ENCODE measurements at places on chromosomes 7 and 10.
A peak's percentile ranks its signal among the peaks of the same experiment; 100 is the strongest.

DNA sequence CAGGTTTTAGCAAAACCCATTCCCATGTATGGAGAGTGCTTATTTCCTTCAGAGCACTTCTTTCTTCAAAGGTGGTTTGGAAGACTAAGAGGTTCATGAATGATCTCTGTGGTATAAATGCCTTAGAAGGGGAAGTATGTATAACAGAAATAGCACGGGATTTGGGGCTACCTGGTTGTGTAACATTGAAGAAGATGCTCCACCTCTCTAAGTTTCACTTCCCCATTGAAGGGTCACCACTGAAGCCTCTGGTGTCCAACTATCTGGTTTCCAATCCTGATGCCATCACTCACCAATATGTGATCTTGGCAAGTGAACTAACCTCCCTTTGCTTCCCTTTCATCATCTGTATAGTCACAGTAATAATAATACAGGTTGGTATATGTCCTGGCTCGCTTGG is 37.2 kb downstream of the CYCS start:
- no peak for DNase-seq

DNA sequence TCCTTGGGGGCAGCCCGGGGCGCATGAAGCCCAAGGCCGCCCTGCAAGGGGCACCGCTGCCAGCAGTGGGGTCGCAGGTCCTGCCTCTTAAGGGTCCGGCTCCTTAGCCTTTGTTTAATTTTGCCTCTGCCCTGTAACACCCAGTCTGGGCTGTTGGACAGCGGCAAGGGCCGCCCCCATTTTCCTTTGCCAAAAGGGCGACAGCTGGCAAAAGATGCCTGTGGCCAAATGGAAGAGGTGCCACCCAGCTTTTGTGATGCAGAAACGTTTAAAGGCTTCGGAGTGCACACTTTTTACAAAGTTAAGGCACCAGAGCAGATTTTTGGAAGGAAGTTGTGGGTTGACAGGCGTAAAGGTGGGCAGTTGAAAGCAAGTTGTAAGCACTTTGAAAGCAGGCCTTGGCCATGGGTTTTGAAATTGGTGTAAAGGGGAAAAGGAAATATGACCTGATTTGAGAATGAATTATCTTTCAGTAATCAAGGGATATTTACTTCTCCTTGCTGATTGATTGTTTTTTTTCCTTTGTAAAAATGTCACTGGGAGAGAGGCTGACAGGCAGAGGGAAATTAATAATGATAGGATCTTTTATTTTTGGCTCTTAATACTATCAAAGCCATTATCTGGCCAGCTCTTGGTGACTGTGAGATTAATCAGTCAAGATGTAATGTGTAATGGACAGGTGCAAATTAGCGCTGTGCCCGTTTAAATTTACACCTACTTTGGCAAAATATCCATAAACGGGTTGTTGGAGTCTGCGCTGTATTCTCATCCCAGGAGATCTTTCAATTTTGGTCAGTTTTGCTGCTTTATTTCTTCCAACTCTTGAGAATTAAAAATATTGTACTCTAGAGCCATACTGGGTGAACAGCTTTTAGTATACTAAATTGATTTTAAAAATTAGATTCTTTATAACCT is 1.2 kb downstream of the CASD1 start:
- no peak for DNase-seq

DNA sequence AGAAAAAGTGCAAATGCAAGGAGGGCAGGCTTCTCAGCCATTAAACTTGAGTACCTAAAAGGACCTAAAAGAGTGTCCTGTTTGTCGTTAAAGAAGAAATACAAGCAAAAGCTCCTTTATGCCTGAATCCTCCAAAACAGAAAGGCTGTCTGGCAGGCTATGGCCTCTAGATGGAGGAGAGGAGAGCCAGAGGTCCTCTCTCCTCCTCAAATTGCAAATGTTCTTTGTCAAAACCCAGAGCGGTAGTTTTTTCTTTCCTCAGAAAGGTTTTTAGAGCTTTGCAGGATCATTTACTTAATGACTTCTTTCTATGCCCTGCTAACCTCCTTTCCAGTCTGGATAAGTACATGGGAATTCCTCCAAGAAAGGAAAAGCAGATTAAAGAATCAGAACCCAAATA is 1.9 kb upstream of the SORCS1 start:
- DNase-seq, result no peak

DNA sequence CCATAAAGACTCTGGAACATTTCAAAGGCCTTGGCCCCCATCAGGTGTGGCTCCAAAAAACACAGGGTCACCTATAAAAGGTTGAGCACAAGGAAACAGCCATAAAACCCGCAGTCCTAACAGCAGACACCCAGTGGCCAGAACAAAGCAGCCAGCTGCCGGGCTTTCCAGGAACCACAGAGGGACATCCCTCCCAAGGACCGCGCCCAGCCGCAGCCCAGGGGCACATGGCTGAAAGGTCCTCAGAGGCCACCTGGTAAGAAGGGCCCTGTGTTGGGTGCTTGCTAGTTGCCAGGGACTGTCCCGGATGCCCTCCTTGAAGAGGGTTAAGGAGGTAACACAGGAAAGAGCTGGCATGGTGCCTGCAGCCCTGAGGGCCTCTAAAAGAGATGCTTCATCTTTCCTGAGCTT is 32.7 kb downstream of the KCNMA1 start:
- no peak for DNase-seq

DNA sequence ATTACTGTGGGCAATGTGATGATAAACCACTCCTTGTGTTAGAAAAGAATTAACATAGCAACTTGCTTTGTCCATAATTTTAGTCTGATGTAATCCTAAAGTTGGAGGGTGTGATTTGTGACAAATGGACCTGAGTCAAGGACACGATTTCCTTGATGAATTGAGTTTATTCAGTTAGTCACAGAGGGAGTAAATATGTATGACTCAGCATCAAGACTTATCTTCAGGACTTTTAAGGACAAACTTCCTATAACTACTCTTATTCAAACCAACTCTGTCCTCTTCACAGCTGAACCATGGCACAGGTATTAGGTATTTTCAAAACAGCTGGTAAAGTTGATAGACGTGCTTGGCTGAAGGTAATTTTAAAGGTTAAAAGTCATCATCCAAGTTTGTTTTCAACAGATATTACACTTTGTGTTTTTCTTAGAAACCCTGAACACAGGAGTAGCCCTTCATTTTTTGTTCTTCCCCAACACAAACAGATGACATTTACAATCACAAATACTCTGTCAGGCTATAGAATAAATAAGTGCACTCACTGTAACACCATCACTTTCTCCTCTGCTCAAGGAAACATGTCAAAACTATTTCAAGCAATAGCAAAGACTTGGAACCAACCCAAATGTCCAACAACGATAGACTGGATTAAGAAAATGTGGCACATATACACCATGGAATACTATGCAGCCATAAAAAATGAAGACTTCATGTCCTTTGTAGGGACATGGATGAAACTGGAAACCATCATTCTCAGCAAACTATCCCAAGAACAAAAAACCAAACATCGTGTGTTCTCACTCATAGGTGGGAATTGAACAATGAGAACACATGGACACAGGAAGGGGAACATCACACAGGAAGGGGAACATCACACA is 54.5 kb downstream of the COA1 start:
- DNase-seq, result no peak

DNA sequence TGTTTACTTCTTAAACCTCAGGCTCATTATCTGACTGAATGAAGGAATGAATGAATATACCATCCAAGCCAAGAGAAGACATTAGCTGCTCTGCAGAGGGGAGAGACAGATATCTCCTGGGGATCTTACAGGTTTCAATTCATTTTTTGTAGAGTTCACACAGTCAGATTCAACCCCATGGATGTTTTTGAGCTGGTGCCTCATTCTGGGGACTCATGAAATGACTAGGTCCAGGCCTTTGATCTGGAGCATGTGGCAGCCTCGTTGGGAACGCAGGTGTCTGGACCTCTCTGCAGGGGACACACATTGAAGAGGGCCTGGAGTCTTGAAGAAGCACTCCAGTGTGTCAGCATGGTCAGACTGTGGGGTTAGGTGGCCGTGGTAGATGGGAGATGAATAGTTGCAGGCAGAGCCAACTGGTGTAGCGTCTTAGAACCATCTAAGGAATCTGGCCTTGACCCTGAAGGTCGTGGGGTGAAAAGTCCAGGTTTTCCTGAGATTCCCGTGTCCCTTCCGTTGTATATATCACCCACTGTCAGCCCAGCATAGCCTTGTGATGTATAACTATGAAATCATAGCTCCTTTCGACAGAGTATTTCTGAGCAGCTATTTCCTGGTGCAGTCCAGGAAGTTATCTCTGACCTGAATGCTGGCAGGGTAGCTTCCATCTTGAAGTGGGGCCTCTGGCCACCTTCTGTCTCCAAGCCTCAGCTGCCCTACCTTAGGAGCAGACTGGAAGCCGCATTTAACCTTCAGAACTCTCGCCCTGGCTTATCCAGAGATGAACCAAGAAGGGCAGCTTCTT is 22.3 kb downstream of the BTBD16 start:
- DNase-seq, result no peak

DNA sequence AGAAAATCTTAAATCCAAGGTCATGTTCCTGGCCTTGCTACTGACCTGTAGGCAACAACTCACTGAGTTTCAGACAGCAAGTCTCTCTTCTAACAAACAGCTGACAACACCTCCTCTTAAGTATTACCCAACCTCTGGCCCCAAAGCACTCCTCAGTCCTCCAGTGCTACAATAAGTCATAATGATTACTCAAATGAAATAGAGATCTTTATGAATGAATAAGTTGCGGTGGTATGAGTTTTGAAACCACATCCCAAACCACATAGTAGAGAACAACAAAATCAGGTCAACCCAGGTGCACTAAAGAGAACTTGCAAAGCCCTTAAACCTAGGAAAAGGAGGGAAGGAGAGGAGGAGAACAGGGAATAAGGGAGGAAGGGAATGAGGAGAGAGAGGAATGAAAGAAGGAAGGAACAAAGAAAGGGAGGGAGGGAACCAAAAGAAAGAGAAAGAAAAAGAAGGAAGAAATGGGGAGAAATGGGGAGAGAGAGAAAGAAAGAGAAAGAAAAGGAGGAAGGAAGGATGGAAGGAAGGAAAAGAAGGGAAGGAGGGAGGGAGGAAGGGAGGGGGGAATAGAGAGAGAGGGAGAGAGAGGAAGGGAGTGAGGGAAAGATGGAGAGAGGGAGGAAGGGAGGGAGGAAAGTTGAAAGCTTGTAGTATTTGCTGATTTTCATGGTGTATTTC is 142.8 kb upstream of the CALCR start:
- DNase-seq, result no peak

- DNase-seq, result no peak
These were observed 78.1 kb upstream of the STRIP2 start for GRCh38 chr7:129356176-129356575.

DNA sequence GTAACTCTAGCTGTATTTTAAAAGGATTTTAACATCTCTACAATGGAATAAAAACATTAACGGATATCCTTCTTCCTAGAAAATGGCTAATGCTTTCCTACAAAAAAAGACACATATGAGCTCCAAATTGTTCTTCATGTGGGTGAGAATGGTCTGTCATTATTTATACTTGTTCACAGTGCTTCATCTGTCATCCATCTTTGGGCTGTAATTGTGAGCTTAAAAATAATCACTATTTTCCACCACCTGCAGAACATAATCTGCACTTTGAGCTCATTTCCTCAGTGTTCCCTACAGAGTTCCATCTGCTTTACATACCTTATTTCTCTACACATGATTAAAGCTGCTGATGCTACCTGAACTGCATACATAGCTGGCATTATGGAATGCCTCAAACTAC is 979.1 kb upstream of the C7orf33 start:
- no peak for DNase-seq

DNA sequence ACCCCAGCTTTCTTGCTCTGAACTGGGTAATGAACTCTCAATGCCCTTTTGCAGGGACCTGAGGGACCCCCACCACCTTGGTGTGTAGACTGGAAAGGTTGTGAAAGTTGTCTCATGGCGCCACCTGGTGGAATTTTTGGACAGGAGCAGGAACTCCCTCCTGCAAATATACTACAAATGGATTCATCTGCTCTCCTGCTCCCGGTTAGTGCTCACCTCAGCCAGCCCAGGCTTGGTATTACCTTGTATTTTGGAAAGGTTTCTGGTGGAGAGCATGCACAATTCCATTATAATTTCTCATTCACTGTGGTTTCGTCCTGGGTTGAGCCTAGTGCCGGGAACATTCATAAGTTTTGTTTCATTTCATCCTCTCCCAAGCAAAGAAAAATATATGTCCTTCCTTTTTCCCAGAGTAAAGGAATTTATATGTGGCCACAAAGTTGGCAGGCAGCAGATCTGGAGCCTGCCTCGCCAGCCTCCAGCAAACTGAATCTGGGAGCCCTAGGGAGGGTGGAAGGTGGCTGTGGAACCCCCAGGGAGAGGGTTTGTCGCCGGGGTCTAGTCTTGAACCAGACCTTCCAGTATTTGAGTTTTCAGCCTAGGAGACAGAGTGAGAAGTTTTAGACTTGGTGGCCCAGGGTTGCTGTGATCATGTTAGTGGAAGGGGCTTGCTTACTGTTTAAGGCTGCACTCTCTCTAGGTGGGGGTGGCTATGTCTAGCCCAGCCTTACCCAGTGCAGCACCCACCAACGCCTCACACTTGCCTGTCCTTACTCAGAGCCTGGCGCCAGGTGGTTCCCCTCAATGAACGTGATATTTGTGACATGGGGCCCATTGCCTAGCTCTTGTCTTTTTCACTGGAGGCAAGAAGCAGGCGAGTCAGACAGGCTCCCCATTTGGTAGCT is 9.5 kb downstream of the FAM241B start:
- DNase-seq, result peak; percentile 79

- DNase-seq, result no peak
These were observed 206.5 kb upstream of the PRKCQ start for GRCh38 chr10:6786579-6787031.

- DNase-seq, result no peak
These were observed 18.3 kb upstream of the ST8SIA6 start for GRCh38 chr10:17472481-17473227.

GRCh38 chr7:142860968-142861367 is 6.1 kb downstream of the EPHB6 start:
- DNase-seq, result no peak

- no peak for DNase-seq
These were observed 16.2 kb downstream of the NCOA4 start for GRCh38 chr10:46014206-46014605.

DNA sequence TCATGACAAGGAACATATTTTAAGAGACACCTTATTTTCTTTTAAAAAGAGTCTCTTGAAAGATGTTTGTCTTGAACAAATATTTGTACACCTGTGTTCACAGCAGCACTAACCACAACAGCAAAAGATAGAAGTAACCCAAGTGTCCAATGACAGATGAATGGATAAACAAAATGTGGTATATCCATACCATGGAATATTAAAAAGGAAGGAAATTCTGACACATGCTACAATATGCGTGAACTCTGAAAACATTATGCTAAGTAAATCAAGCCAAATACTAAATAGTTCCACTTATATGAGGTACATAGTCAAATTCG is 17.8 kb downstream of the SGMS1 start:
- DNase-seq, result no peak

- no peak for DNase-seq
These were observed 184.0 kb upstream of the INHBA start for GRCh38 chr7:41886901-41887311.

GRCh38 chr7:53638517-53638916 is 603.1 kb downstream of the POM121L12 start:
- no peak for DNase-seq

GRCh38 chr10:103653581-103654037 is 160.1 kb downstream of the NEURL1 start:
- DNase-seq, result no peak
